Pons (tissue), 1 donor: ENCODE measurements at places on chromosomes 12 and 14.

GRCh38 chr12:123358035-123358434, 6.6 kb downstream of the SBNO1 start:
- DNase-seq = no peak

DNA sequence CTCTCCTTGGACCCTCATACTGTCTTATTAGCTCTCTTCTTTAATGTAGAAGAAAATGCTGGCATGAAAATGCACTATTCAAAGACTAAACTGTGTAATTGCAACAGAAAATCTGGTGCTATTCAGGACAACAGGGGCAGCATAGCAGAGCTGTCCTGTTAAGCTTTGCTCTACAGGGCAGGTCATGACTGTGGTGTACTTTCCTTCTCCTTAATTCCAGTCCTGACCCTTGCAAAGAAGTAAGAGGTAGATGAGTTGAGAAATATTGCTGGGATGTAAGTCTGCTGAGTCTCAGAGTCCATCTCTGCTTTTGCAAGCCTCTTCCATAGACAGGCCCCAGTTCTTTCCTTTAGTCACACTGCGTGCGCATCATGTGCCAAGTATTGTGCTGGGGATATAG, 52.6 kb upstream of the STK38L start:
- no peak for DNase-seq

DNA sequence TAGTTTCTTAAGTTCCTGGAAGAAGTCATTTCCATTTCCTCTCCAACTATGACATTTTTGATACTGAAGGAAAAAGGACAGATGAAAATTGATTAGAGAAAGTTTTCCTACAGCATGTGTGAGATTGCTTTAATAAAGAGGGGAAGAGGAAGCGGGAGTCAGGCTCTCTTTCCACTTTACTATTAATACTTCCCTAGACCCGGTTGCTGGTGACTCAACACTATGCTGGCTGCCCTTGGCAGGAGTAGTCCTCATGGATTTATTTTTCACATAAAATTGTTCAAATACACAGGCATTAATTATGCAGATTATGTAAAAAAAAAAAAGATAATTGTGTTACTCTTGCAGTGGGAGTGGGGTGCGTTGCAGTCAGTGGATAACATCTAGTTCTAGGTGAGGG, 293.4 kb downstream of the EGLN3 start:
- DNase-seq = no peak

GRCh38 chr12:104056419-104056972, 6.5 kb upstream of the GLT8D2 start:
- DNase-seq = no peak

DNA sequence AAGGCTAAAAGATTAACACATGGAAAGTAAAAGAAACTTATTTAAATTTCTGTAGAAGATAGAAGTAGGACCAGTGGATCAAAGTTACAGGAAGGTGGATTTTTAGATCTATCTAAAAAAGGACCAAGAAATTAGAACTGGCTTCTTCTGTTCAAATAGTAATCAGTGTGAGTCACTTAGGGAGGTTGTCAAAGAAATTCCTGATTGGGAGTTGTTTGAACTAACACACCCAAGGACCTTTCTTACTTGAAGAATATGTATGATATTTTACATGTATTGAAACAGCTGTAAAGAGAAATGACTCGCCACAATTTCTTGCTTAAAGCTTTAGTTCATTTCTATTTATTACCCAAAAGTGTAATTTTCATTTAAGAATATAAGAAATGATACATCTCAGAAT, 256.9 kb downstream of the RAD51B start:
- no peak for DNase-seq

GRCh38 chr14:27063959-27064358, 466.1 kb upstream of the NOVA1 start:
- no peak for DNase-seq

DNA sequence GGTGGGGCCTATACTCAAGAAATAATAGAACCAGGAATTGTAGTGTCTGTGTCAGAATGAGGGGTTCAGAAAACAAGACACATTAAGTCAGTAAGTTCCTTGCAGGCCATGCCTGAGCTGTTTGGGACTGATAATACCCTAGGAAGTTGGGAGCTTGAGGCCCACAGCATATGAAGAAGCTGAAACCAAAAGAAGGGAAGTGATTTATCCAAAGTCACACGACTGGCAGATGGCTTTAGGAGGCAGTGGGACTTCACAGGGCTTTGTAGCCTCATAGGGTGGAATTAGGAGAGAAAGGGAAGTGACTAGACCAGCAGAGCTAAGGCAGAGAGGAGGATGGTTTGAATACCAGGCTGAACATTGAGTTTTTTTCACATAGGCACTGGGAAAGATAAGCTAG, 56.6 kb upstream of the SRSF5 start:
- DNase-seq = peak; percentile 68

- DNase-seq = no peak
Observed at GRCh38 chr14:102907303-102907844, 15.1 kb upstream of the AMN start.

DNA sequence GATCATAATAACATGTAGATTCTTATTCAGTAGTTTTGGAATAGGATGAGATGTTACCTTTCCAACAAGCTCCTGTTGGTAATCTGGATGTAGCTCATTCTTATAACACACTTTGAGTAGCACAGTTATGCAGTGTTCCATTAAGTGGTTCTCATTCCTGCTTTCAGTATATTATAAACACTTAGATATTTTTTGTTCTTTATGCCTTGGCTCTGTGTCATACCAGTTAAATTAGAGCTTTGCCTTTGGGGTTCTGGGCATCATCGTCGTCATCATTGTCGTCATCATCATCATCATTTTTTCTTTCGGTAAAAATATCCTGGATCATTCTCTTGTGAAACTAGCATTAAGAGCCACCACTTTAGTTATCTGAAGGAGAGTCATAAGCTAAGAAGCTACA, 87.5 kb downstream of the FUT8 start:
- no peak for DNase-seq

- DNase-seq = no peak
Observed at GRCh38 chr14:64955297-64955696, 12.8 kb upstream of the GPX2 start.

GRCh38 chr14:66628636-66629035, 120.7 kb downstream of the GPHN start:
- DNase-seq = no peak

GRCh38 chr12:57227315-57228115, 2.0 kb upstream of the SHMT2 start:
- no peak for DNase-seq

DNA sequence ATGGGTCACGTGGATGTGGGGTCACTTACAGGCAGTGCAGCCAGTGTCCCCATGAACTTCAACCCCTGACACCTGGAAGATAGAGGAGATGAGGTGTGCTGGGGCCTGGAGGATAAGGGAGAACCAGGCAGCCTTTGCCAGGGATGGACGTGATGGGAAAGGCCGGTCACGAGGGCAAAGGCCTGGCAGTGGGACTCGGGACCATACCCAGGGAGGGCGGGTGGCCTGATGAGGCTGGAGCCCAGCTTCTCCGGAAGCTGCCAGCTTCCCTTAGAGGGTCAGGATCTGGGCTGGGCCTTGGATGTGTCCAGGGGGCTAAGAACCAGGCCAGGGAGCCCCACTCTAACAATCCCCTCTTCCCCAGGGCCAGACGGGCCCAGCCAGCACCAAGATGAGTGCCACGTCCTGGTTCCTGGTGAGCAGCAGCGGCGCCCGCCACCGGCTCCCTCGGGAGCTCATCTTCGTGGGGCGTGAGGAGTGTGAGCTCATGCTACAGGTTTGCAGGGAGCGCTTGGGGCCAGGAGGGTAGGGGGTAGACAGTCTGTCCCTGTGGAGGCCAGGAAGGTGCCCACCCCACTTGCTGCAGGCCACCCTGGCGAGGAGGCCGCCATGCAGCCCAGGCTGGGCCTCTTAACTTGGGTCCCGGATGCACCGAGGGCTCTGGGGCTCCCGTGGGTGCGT, 3.1 kb downstream of the CEP170B start:
- no peak for DNase-seq

DNA sequence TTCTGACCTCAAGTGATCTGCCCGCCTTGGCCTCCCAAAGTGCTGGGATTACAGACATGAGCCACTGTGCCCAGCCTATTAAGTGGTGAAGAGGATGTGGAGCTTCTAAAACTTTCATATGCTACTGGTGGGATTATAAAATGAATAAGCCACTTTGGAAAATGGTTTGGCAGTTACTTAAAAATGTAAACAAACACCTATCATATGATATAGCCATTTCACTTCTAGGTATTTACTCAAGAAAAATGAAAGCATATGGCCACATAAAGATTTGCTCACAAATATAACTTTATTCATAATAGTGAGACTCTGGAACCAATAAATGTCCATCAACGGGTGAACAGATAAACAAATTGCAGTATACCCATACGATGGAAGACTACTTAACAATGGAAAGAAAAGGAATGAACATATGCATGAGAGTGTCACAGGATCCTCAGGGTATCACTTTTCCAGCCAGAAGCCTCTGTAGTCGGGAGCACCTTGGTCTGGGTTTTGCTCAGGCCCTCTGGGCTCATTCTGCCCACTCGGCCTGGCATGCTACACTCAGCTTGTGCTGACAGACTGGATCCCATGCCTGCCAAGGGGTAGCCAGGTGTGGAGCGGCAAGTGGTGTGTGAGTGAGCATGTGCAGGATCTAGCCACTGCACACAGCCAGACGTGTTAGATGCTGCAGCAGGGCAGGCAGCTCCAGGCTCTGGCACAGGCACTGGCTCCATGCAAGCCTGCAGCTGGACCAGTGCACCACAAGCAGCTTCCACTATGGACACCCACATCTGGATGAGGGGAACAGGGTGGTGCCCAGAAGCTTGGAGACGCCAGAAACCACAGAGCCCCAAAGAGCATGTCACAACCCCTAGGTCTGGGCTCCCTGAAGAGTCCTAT, 213.2 kb upstream of the DIO3 start:
- no peak for DNase-seq

DNA sequence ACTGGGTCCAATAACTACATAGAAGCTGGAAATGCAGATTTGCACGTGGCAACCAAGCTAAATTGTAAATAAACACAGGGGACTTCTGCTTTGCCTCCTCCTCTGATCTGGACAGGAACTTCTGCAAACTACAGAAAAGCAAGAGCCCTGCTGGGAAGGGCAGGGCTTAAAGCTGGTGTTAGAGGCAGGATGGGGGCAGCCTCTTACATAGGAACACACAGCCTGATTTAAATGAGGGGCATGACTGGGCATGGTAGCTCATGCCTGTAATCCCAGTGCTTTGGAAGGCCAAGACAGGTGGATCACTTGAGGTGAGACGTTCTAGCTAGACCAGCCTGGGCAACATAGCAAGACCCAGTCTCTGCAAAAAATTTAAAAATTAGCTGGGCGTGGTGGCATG, 46.7 kb downstream of the ERH start:
- DNase-seq = no peak

DNA sequence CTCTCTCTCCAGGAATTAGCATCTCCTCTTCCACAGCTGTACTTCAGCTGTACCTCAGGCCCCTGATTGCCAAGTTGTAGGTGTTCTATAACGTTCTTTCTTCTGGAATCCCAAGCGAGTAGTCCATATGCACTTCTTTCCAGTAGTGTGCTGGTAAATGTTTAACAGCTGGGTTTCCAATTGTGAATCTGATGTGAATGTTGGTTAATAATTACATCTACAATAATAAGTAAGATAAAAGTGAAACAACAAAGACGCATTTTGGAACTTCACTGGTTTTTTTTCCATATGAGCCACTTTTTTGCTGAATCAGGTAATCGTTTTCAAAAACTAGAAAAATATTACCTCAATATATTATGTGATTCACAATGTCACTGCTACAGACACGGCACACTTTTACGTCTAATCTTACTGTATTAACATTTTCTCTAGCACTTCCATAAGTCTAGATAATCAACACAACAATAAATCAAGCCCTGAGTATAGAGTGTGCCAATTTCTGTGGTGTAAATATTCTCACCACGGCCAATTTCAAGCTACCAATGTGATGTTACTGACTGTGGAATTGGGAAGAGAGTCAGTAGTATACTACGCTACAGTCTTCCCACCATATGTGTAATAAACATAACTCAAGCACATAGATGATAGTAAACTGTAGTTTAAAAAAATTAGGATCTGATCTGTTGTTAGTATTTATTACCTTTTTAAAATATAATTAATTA, 113.0 kb downstream of the ZFP36L1 start:
- no peak for DNase-seq
